ENCODE measurements at places on chromosomes 13 and 19.

DNA sequence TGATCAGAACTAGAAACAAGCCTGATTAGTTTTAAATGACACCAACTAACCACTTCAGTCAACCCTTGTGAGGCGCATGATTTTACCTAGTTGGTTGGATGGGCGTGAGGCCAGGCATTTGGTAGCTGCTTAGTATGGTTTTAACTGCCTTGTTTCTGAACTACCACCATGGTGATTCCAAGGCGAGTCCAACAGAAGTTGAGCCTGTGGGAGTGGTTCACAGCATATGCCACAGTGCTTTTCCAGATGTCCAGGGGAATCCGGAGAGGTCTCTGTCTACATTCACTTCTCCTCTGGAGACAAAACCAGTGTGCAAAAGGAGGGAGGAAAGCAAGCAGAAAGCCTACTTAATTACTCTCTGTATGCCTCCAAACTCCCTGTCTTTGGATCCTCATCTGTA, 524.1 kb downstream of the GPC6 start:
- DNase-seq, result no peak

GRCh38 chr13:51549593-51549992, 34.7 kb upstream of the WDFY2 start:
- peak; percentile 35 for DNase-seq

- DNase-seq, result no peak
These were observed 449.8 kb downstream of the COG6 start for GRCh38 chr13:40105231-40105630.

DNA sequence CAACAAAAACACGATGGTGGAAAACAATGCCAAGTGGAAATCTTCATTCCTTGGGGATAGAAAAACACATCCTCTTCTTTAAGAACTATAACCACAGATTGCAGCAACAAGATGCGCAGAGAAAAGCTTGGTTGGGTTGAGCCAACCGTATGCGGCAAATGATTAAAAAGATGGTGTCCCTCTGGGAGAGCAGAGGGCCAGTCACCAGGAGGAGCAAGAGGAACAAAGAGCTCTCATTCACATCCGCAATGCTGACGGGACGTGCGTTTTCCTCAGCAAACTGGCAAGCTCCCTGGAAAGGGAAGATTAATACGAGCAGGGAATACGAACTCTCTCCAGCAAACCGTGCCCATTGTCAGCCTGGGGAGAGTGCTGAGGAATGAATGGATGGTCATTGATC, 141.6 kb downstream of the KATNAL1 start:
- DNase-seq, result peak; percentile 33

DNA sequence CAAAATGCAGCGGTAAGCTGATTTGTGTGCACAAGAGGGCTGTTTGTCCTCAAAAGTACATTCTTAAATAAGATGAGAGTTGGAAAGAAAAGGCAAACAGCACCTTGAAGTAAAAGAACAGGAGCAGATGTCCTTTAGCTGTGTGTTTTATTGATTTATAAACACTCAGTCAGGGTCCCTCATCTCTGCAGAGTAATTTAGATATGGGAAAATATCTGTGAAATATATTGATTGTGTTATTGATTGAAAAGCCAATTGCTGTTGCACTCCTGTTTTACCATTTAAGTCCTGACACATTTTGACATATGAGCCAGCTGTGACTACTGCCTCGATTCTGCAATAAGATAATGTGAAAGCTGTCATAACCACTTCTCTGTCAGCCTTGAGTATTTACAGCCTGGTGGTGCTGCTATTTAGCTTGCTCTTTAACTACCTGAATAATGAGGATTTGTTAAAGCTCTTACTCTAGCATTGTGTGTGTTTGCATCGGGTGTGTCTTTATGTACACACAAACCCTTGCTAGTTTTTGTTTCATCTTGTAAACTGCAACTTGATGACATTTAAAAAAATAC, 550.1 kb downstream of the DACH1 start:
- no peak for DNase-seq

DNA sequence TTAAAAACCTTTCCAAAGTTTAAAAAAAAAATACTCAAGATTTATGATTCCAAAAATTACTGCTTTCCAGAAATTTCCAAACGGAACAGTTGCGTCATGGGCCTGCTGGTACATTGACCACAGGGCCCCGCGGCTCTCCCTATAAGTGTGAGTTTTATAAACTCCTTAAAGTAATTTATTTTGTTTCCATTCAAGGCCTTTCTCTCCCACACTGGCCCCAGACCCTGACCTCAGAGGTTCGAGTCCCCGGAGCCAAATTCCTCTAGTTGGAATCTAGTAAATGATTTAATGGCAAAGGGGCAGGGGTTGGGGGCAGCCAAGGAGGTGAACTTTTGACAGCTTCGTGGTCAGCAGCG, 97.5 kb downstream of the INSR start:
- DNase-seq, result no peak

- DNase-seq, result no peak
These were observed 1.7 kb downstream of the PDE4A start for GRCh38 chr19:10422046-10422461.

DNA sequence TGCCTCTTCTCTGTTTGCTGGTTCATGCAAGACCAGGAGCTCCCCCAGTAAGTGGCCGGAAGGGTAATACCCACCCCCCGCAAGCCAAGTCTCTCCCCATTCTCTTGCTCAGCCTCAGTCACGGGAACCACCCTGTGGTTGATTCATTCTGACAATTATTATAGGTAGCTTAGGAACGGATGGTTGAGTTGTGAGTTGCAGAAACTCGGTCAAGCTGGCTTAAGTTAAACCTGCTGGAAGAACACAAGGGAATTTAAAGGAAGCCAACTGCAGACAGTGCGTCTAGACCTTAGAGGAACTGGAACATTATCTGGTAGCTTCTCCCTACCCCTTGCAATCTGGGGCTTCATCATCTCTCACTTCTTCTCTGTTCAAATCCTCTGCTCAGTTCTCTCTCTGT, 8.9 kb downstream of the FPR1 start:
- DNase-seq, result peak; percentile 90

DNA sequence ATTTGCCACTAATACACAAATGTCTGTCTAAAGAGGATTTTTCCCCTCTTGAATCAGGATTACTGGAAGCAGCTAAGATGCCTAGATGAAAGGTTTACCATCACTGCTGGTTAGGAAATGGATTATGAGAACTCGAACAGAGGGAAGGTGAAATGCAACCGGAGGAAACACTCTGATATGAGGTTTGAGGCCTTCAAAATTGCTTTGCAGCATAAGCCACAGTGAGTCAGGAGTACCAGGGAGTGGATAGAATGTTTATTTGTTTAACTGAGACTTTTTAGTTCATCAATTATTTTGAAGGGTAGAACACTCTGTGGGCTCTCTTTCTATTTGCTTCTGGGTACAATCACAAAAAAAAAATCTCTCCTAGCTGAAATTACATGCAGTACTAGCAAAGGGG, 18.1 kb downstream of the CDADC1 start:
- no peak for DNase-seq

- no peak for DNase-seq
These were observed 116.5 kb downstream of the LACC1 start for GRCh38 chr13:43996221-43996620.

- no peak for DNase-seq
These were observed 5.2 kb downstream of the ZFR2 start for GRCh38 chr19:3863648-3864047.

GRCh38 chr13:91572944-91573598, 174.7 kb downstream of the GPC5 start:
- no peak for DNase-seq

- peak; percentile 61 for DNase-seq
These were observed 107.6 kb downstream of the ABCC4 start for GRCh38 chr13:95193509-95194230.

GRCh38 chr19:664913-665443, 2.0 kb upstream of the RNF126 start:
- peak; percentile 81 for DNase-seq

DNA sequence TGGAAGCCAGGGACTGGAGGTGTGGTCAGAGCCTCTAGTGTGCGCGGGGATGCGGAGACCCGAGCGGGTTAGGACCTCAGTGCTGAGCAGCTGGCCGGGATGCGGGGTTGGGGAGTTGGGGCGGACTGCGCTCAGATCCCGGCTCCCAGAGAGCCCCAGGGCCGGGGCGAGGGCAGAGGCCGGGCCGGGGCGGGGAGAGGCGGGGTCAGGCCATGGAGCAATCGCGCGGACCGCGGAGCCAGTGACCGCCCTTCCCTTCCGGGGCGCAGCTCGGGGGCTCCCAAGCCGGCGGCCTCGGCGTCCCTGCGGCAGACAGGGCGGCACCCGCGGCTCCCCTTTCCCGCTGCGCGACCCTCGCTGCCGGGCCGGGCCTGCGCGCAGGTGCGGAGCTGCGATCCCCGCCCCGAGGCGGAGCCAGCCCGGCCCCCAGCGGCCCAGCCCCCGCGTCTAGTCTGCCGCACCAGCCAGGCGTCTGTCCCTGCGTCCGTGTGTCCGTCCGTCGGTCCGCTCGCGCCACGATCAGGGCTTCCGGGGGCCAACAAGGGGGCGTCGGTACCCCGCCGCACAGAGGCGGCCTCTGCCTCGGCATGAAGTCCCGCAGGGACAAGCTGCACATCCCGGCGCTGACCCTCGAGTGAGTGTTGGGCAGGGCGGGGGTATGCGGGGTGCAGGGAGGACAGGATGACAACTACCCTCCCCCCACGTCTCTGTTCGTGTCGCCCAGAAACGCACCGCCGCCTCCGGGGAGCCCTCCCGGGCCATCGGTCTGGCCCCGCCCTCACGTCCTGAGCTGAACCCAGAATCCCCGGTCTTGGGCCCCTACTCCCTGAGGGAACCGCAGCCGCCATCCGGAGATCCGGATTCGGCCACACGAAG, 12.4 kb downstream of the MAST3 start:
- peak; percentile 28 for DNase-seq

GRCh38 chr13:48527955-48528354, 4.9 kb downstream of the RCBTB2 start:
- no peak for DNase-seq

DNA sequence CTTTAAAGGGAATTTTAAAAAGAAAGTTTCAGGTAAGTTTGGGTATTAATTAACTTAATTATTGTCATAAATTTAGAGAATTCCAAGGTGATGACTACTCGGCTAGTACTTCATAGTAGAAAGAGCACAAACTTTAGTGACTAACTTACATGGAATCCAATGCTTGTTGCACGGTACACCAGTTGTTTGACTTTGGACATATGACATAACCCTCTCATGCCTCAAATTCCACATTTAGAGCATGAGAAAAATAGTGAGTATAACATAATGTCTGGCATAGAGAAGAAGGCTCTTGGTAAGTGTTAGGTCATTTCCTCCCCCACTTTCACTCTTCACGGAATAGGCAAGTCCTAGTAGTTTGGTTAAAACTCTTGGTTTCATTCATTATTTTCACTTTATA, 1249.4 kb upstream of the SLC10A2 start:
- peak; percentile 99 for DNase-seq

DNA sequence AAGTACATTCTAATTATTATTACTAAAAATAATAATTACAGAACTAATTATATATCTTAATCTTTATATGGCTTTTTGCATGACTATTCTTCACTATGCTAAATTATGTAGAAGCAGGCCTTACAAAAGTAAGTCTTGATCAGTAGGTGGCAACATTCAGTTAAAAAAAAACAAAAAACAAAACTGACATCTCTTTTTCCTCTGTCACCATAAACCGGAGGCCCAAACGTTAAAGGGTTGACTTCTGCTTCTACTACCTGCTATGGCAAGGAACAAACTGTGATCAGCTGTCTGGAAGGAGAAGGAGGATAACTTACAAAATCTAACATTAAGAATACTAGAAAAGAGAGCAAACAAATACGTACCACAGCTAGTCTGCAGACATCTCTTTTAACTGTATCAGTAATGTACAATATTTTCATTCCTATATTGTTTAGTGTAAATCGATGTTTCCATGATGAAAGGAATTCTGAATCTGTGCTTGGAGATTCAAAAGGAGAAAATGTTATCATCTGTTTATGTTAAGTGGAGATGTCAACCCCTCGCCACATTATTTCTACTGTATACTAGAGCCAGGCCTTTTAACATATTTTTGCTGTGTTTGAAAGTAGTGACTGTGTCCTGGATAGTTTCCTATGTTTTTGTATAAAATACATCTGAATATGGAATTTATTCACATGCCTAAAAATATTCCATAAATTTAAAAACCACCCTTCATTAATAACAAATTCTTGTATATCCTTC, 1525.4 kb downstream of the SLITRK1 start:
- no peak for DNase-seq

- DNase-seq, result peak; percentile 37
These were observed 54.6 kb downstream of the LACC1 start for GRCh38 chr13:43934273-43934672.

- peak; percentile 38 for DNase-seq
These were observed 5.7 kb downstream of the ACTN4 start for GRCh38 chr19:38653028-38653571.

- no peak for DNase-seq
These were observed 26.6 kb upstream of the OR10H1 start for GRCh38 chr19:15841875-15842569.

- no peak for DNase-seq
These were observed 602.9 kb downstream of the OLFM4 start for GRCh38 chr13:53631511-53631910.

DNA sequence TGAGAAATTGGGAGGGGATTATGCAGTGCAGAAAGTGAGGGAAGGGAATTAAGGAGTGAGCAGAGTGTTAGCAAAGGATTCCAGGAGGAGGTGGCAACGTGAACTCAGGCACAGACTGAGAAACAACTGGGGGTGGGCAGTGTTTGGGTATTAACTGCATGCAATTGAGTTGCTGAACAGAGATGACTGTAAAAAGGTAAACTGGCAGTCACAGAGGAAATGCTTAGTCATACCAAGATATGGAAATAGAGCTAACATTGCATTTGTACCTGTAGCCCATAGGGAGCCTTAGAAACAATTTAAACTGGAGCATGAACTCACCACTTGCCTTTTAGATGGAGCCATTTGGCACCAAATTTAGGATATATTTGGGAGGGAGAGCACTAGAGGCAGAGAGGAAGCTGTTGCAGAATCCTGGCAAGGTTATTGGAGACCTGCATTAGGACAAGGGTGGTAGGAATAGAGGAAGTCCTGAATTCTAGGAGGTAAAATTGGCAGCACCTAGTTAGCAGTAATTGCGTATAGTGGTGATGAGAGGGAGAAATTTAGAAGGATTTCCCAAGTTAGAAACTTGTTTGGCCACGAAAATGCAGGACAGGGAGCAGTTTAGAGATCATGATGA, 100.6 kb upstream of the FRY start:
- peak; percentile 30 for DNase-seq

DNA sequence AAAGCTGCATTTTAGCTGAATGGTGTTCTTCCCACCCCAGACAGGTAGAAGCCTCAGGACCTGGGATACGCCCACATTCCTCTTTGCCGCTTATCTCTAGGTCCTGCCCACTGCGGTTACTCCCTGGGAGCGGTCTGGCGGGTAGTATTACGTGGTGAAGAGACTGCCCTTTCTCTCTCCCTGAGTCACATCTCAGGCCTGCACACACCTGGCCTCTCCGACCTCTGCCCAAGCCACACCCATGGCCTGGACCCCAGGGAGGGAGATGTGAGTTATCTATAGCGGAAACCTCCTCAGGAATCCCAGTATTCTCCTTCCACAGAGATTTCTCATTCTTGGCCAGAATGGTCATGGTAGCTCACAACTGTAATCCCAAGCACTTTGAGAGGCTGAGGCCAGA, 17.3 kb downstream of the RHPN2 start:
- peak; percentile 92 for DNase-seq

- DNase-seq, result no peak
These were observed 90.2 kb downstream of the DNAJC15 start for GRCh38 chr13:43113603-43114002.
